Activated T-cell treated with anti-CD3 and anti-CD28 coated beads, Interleukin-2, amount 50 U/mL, for 72 hours (primary cell): ENCODE measurements at places on chromosomes 4 and X. TPM values are rescaled to one million over a fixed set of nuclear protein-coding genes. Genes with fewer than 3 reads are reported as not detected.

GRCh38 chr4:121226362-121226761 is 62.2 kb upstream of the TNIP3 start:
- no peak for DNase-seq

GRCh38 chr4:143076723-143077122 is 108.0 kb upstream of the USP38 start:
- DNase-seq, result no peak

DNA sequence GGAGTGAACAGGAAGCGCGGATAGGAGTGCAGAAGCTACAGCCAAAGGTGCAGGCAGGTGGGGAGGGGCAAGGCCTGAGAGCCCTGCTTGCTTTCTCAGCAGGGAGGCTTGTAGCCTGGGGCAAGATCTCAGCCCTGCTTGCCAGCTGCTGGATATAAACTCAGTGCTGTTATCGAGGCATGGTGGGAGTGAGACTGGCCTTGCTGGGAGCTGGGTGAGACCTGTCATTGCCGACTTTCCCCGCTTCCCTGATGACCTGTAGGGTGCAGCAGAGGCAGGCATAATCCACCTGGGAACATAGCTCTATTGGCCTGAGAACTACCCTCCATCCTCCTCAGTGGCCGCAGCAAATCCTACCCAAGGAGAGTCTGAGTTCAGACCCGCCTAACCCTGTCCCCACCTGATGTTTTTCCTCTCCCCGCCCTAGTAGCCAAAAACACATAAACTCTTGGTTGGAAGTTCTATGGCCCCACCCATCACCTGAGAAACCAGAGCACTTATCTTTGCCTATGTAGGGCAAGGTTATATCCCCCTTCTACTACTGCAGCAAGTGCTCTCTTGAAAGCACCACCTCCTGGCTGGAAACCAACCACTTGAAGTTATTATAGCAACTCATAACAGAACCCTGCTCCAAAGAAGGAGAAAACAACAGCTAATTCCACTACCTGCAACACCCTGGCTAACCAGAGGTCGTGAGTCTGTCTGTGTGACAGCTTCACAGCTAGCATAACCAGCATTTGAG is 80.7 kb downstream of the FHIP1A start:
- no peak for DNase-seq

Gene CT45A10
- total RNA-seq, result not detected

- DNase-seq, result no peak
Observed at GRCh38 chr4:54723220-54723619, 65.5 kb downstream of the KIT start.

Gene CT55
- not detected for total RNA-seq

Gene BMP3
- not detected for total RNA-seq

- DNase-seq, result no peak
Observed at GRCh38 chrX:150163221-150163930, 199.7 kb upstream of the MAMLD1 start.

- no peak for DNase-seq
Observed at GRCh38 chr4:74016068-74016467, 17.6 kb upstream of the CXCL5 start.

- no peak for DNase-seq
Observed at GRCh38 chr4:156422576-156422975, 468.9 kb upstream of the CTSO start.

Gene SPARCL1
- not detected for total RNA-seq

- DNase-seq, result no peak
Observed at GRCh38 chr4:1028574-1029220, 17.3 kb downstream of the FGFRL1 start.

Gene GRIA2
- not detected for total RNA-seq

GRCh38 chr4:8340781-8341241 is 71.3 kb downstream of the HTRA3 start:
- no peak for DNase-seq

- no peak for DNase-seq
Observed at GRCh38 chr4:73661646-73662119, 41.4 kb upstream of the RASSF6 start.

- no peak for DNase-seq
Observed at GRCh38 chrX:120023259-120023658, 54.2 kb downstream of the RHOXF2B start.

DNA sequence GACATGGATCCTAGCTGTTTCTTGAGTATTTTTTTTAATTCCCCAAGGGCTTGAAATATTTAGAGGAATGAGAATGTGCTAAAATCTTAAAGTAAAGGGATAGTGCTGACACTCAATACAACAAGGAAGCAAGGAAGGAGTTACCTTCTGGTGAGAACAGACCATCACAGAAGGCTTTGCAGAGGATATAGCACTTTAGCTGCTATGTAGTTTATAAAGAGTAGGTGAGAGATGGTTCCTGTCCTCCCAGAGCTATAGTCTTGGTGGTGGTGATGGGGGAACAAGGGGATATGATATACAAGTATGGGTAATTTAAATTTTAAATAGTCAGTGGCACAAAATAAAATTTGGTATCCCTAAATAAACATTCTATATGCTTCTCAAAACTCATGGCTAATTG is 47.6 kb downstream of the MTHFD2L start:
- no peak for DNase-seq

DNA sequence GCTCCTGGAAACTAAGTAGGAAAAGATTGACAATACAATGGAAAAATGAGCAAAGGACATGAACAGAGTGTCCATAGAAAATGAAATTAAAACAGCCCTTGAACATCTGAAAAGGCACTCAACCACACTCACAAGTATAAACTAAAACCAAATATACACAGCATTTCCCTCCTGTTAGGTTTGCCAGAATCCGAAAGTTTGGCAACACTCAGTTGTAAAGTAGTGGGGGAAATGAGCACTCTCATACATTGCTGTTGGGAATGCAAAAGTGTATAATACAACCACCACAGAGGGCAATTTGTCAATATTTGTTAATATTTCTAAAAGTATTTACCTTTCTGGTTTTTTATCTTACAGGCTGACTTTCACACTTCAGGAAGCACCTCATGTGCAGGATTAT is 84.2 kb upstream of the TMEM164 start:
- DNase-seq, result no peak

DNA sequence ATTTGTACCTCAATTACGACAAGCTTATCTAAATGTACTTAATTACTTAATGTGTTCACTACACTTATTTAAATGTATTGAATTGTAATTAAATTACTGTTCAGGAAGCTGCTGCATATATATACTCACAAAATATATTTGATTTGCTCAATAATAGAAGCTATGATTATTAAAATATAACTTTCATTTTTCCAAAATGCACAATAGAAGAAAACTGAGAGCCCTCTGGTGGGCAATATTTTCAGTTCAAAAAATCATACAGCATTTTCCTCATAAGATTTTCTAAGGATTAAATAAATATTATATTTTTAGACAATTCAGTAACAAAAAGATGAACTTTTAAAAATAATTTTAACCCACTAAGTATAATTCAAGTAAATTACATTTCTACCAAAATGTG is 217.3 kb downstream of the DKK2 start:
- DNase-seq, result no peak

Gene BLTP1
- 46.1 TPM for total RNA-seq

Gene UGT8
- 0.74 TPM for total RNA-seq

GRCh38 chrX:95903490-95903889 is 781.2 kb upstream of the DIAPH2 start:
- no peak for DNase-seq

Gene BEND2
- total RNA-seq, result not detected

Gene NUDT11
- 3.0 TPM for total RNA-seq

Gene SRPX2
- total RNA-seq, result not detected

DNA sequence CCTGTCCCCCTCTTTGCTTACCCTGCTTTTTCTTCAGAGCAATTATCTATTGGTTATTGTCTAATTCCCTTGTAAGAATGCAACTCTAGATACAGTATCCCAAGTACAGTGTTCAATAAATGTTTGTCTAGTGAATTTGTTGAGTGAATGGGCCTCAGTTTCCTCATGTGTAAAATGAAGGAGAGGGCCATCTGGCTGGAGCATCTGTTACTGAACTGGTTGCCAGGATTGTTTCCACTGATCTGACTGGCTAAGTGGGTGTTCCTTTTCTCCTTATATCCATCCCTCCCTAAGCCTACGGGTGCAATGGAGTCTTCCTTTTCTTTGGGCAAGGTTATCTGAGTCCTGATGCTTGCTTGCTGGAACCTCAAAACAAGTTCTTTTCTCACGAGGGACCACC is 185.2 kb upstream of the RPS6KA3 start:
- DNase-seq, result no peak

DNA sequence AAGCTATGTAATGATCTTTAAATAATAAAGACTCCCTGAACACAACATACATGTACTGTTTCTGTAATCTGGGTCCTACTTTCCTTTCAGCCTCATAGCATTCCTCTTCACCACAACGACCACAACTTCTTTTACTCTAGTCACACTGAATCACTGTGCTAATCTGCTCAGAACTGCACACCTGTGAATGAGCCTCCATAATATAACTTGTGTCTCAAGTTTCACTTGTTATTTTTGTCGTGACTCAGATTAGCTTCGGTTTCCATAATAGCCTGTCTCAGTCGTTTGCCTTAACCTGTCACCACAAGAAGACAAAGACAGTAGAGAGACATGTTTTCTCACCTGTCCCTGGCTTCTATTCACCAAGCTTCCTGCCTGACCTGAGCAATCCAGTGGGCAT is 61.8 kb downstream of the MAGED1 start:
- no peak for DNase-seq

- no peak for DNase-seq
Observed at GRCh38 chr4:159495515-159496236, 392.8 kb downstream of the RAPGEF2 start.

Gene ESX1
- total RNA-seq, result not detected

Gene GAGE12C
- total RNA-seq, result not detected

GRCh38 chr4:85408301-85408700 is 66.6 kb upstream of the ARHGAP24 start:
- DNase-seq, result no peak

Gene DOCK11
- total RNA-seq, result 65.2 TPM

GRCh38 chr4:109243871-109244270 is 58.6 kb downstream of the COL25A1 start:
- no peak for DNase-seq

Gene MSANTD1
- total RNA-seq, result 2.4 TPM

Gene GABRA4
- not detected for total RNA-seq

DNA sequence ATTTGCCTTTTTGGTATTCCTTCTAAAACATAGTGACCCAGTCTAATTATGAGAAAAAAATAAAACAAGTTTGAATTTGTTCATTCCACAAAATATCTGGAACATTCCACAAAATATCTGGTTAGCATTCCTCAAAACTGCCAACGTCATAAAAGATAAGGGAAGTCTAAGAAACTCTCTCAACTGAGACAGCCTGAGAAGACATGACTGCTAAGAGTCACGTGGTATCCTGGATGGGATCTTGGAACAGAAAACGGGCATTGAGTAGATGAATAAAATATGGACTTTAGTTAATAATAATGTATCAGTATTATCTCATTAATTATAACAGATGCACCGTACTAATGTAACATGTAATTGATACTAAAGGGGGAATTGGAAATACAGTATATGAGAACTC is 280.9 kb downstream of the ARAP2 start:
- DNase-seq, result no peak

DNA sequence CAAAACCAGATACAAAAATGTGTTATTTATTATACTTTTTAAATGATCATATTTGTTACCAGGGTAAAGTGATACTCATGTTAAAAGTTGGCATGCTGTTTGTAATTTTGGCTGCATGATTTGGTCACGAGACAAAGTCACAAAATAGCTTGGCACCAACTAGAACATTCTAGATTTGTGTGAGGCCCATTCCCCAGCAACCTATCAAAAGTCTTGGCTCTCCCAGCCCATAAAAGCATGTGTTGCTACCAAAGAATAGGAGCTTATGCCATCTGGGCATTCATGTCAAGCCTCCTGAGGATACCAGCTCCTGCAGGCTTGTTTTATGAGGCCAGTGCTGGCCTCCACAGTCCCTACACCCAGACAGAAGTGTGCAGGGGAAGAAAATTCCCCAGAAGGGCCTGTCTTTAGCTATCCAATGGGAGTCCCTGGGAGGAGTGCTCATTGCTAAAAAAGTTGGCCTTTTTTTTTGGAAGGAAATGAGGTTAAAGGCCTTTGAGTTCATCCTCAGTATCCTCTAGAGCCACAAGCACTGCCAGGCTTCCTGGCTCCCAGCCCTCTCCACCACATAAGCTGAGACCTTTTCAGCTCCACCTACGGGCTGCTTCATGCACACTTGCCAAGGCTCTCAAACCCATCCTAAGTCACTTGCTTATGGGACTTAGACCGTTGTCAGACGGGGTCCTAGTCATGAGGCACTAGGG is 211.9 kb upstream of the EOLA2 start:
- DNase-seq, result no peak

Gene EGFL6
- 2.4 TPM for total RNA-seq

Gene RNF175
- 0.37 TPM for total RNA-seq

DNA sequence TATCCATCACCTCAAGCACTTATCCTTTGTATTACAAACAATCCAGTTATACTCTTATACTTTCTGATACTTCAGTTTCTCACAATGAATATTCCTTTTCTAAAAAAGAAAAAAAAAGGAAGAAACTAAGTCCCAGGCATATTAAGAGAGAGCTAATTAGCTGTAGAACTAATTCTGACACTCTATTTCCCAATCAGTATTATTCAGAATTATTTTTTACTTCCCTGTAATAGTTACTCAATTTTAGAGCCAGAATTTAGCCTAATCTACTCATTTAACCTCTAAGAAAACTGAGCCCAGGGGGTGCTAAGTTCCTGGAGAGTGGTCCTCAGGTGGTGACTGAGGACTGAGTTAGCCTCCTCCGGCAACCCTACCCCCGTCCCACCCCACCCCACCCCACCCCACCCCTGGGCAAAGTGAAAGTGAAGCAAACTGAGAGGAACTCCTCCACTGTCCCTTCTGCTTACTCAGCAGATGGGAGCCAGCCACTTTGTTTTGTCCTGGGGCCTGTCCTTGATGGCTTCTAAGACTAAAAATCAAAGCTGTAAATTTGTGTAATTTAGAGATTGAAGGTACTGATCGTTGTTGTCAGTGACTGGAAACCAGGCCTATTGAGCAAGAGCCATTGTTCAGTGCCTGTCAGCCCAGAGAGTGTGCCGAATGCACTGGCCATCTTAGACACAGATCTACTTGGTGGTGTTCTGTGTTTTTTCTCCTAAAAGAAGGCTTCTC is 162.1 kb downstream of the CBR4 start:
- DNase-seq, result no peak

- peak; percentile 42 for DNase-seq
Observed at GRCh38 chr4:15882675-15883086, 55.9 kb downstream of the FGFBP1 start.

Gene NDST3
- total RNA-seq, result not detected

- DNase-seq, result no peak
Observed at GRCh38 chrX:29662759-29663503, 552.4 kb upstream of the MAGEB2 start.

Gene CXorf66
- not detected for total RNA-seq

- DNase-seq, result no peak
Observed at GRCh38 chr4:104589264-104589868, 94.7 kb upstream of the CXXC4 start.

- no peak for DNase-seq
Observed at GRCh38 chrX:72107320-72107719, 24.4 kb downstream of the RTL5 start.

Gene ADH1C
- total RNA-seq, result not detected
